Left ventricle myocardium superior (tissue), 1 donor: ENCODE measurements at places on chromosomes 5 and 9.

- DNase-seq, result no peak
Observed at GRCh38 chr9:105751761-105752160, 57.4 kb downstream of the TMEM38B start.

- DNase-seq, result no peak
Observed at GRCh38 chr9:88988796-88989641, 2.2 kb upstream of the S1PR3 start.

- DNase-seq, result no peak
Observed at GRCh38 chr9:119873877-119874276, 504.6 kb upstream of the BRINP1 start.

GRCh38 chr9:36169708-36170107 lies 520 bp downstream of the CCIN start:
- DNase-seq, result no peak

DNA sequence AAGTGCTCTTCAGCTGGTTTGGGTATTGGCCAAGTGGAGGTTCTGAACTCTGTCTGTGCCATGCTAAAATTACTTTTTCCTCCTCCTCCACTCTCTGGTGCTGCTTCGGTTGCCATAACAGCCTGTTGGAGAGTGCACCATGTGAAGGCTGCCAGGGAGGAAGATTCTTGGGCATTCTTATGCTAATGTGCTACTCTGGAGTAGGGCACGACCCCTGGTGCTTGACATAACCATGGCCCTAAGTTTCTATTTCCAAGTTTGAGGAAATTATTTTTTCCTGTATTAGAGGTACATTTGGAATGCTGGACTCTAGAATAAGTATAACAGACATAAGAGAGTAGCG lies 111.6 kb downstream of the ARHGAP26 start:
- no peak for DNase-seq

- no peak for DNase-seq
Observed at GRCh38 chr9:83520292-83520691, 17.9 kb downstream of the FRMD3 start.

DNA sequence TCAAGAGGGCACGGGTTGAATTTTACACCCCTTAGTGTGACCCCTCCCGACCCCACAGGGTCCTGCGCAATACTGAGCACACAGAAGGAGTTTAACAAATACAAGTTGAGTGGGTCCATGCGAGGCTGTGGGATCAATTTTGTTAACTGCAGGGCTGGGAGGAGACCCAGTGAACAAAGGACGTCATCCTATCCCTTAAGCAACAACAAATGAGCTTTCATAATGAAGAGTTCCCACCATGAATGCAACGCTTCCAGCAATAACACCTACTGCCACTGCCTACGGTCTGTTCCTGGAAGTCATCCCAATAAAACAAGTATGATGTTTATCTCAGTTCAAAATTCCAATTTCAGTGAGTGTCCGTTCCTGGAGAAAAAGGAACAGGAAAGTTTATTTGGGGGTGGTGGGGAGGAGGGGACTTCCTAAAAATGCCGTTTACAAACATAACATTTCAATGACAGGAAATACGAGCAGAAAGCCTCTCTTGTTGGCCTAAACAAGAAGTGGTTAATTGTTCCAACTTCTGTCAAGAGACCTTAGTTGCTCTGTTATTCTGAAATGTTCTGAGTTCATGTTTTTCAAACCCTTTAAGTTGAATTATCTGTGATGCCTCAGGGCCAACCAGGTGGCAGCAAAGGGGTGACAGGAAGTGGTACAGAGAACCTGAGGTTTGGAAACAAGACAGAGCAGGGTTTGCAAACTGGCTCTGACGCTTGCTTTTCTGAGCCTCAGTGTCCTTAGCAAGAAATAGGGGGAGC lies 65.8 kb upstream of the PLPP6 start:
- DNase-seq, result no peak

DNA sequence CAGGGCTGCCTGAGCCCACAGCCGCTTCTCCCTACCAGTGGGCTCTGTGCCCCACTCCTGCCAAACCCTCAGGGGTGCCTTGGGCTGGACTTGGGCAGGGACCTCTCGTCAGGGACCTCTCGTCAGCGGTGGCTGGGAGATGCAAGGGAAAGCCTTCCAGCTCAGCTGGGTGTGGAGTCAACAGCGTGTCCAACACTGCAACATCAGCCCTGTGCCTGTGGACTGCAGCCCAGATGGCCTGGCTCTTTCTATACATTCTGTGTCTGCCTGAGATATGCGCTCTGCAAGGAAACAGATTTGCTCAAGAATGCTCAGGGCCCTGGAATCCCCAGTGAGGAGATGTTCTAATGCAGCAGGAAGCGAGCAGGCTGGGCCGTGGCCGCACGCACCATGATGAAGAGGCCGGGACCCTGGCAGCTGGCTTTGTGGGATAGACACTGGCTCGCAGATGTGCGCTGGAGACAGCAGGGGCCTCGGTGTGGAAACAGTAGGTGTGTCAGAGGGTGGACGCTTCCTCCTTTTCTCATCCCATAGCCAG lies 85.0 kb upstream of the COL5A1 start:
- peak; percentile 43 for DNase-seq

DNA sequence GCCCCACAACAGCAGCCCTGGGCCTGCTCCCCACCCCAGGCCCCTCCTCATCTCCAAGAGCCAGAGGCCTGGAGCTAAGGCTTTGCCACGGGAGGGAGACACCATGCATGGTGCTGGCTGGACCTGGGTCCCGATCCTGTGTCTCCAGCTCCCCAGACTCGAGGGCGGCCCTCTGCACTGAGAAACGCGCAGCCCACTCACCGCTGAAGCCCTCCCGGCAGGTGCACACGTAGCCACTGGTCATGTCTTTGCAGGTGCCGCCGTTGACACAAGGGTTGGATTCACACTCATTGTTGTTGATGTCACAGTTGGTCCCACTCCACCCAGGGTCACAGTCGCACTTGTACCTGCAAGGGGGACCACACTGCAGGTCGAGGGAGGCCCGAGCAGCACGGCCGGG lies 30.4 kb upstream of the SEC16A start:
- DNase-seq, result no peak
